Left ventricle myocardium inferior (tissue), 1 donor: ENCODE measurements at places on chromosomes 2 and 18. TPM values are rescaled to one million over a fixed set of nuclear protein-coding genes. Genes with fewer than 3 reads are reported as not detected.
A peak's percentile ranks its signal among the peaks of the same experiment; 100 is the strongest.

- DNase-seq, result no peak
These were observed 103.3 kb upstream of the OSR1 start for GRCh38 chr2:19461504-19462255.

- no peak for DNase-seq
These were observed 14.9 kb downstream of the EMX1 start for GRCh38 chr2:72932045-72932740.

DNA sequence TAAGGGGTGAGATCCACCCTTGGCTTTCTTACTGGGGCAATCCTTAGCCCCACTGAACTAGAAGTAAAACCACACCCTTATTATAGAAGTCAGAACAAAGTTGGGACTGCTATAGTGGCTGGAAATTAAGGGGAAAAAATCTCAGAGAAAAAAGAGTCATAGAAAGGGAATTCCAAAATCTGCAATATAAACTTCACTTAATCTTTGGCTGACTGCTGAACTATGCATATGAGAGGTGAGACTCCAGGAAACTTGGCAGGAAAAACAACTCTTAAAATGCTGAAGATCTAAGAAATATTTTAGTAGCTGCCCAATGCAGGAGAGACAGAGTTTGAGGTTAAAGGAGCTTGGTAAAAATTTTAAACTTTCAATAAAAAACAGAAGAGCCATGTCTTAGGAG lies 201.8 kb upstream of the FN1 start:
- DNase-seq, result no peak

DNA sequence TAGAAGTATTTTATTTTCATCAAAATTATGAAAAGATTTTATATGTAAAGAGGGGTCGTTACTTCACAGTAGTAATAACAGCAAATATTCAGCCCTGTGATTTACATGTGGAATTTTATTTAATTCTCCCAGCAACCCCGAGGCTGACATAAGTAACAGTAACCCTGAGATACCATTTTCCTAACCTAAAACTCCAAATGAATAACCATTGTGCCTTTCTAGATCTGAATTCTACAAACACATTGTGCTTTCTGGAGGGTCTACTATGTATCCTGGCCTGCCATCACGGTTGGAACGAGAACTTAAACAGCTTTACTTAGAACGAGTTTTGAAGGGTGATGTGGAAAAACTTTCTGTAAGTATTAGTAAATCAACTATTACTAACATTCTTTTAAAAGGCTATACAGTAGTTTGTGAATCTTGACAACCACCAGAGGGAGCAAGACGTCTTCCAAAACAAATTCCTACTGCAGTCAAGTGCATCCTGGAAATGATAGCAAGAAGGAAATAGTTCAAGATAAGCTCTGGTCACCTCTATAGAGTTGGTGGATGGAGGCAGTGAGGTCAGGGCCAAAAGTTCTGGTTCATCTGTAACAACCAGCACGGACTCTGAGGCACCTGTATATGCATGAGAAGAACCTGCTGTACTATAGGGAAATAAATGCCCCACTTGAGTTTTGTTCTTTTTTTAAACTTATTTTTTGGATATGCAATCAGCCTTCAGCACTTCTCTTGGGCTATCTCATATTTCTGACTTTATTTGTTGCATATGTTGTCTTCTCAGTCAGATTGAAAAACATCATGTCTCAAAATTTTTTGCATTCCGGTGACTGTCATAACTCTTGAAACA lies 37.4 kb downstream of the ACTR2 start:
- DNase-seq, result no peak

- DNase-seq, result no peak
These were observed 37.0 kb upstream of the CASP8 start for GRCh38 chr2:201223089-201224073.

DNA sequence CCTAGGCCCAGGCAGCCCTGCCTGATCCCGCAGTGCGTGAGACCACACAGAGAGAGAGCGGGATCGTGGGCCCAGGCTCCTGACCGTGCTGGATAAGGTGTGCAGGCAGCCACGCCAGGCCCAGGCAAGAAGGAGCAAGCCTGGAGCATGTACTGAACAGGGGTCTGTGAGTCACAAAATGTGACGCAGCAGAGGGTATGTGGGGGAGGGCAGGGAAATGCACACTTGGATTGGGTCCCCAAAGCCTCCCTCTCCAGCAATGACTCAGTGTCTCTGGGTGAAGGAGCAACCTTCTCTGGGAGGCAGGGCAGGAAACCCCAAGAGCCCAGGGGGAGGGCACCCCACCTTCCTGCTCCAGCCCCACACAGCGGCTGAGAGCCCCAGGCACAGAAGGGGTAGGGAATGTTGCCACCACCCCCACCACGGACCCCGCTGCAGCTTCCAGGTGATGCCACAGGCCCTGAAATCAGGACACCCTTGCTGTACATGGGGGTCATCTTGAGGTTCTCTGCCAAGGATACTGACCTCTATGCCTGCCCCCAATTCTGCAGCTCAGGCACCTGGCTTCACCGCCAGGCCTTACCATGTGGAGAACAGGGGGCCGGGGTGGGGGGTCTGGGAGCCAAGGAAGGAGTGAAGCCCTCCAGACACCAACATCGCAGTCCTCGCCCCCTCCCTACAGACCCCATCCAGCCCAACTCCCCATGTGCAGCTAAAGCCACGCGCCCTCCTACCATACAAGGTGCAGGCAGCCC lies 1.3 kb upstream of the GPC1 start:
- peak; percentile 16 for DNase-seq

DNA sequence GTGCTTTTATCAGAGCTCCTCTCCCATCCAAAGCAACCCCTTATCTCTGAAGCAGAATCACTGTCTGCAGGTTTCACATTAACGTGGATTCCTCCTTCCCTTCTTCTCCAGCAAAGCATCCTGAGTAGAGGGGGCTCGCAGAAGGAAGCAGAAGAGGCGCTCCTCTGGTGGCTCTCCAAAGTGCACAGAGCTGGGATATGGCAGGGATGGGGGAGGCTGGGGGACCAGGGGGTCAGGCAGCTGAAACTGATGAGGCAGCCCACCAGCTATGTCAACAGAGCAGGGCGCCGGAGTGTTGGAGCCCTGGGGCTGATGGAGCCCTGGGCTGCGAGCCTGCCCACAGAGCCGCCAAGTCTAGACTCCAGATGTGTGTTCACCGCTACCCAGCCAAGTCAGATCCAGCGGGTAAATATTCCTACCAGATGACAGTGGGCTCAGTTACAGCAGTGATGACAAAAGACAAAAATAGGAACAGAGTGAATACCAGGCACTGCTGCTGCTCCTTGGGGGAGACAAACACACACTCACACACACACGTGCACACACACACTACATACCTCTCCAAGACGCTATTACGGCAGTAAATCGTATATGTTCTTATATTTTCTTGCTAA lies 678.3 kb upstream of the ID2 start:
- DNase-seq, result peak; percentile 65

The TEX44 gene
- total RNA-seq, result not detected

The REG3G gene
- total RNA-seq, result not detected
